ENCODE measurements at places on chromosomes 2 and 18.

- no peak for DNase-seq
Observed at GRCh38 chr2:105391763-105392662, 6.8 kb downstream of the FHL2 start.

DNA sequence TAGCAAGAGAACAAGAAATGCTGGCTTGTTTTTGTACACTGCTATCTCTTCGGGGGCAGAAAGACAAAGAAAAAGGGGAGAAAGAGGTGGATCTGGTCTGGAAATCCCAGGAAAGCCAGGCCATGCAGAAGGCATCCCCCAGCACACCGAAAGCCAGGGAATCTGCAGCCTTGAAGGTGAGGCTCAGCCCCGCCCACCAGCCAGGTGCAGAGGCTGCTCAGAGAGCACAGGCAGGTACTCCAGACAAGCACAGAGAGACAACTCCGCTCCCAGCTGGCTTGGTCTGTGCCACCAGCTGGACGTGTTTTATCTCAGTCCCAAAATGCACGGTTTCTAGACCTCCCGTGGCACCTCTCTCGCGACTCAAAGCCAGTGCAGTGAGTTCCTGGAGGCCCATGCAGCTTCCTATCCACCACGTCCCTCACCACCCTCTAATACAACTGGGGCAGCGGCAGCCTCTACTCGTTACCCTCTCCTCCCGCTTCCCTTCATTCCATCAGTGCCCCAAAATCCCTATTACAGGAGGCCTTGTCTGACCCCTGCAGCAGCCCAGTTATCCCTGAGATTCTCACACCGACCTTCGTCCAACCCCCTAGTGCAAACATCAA lies 62.8 kb downstream of the HDAC4 start:
- DNase-seq, result no peak

GRCh38 chr18:77754475-77755044 lies 504.9 kb downstream of the GALR1 start:
- DNase-seq, result no peak

DNA sequence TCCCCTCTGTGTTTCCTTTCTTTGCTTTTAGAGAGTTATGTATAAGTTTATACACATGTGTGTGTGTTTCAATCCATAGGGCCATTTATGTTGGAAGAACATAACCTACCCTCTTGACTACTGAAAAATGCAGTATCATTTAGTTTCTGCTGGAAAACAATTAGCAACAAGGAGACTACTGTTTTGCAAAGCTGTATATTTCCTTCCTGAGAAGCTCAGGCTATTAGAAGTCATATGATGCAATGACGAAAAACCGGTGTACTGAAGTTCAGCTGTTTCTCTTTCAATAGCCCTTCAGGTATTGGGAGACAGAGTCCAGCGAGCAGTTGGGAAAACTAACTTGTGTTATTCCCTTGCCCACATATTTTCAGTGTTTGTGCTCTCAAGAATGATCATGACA lies 447.7 kb upstream of the GYPC start:
- no peak for DNase-seq

DNA sequence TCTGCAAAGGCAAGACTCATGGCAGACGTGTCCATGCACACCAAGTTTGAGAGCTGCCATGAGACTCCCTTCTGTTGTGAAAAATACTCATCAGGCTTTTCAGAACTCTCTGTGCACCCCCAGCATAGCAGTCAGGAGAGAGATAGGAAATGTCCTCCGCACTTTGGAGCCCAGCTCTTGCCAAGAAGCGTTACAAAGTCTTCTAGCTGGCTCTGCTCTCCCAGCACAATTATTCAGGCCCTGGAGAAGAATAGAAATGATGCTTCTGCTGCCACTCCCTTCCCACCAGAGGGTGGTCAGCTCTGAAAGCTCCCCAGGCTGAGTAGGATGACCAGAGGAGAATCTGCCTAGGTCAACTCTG lies 594.4 kb upstream of the ID2 start:
- no peak for DNase-seq

DNA sequence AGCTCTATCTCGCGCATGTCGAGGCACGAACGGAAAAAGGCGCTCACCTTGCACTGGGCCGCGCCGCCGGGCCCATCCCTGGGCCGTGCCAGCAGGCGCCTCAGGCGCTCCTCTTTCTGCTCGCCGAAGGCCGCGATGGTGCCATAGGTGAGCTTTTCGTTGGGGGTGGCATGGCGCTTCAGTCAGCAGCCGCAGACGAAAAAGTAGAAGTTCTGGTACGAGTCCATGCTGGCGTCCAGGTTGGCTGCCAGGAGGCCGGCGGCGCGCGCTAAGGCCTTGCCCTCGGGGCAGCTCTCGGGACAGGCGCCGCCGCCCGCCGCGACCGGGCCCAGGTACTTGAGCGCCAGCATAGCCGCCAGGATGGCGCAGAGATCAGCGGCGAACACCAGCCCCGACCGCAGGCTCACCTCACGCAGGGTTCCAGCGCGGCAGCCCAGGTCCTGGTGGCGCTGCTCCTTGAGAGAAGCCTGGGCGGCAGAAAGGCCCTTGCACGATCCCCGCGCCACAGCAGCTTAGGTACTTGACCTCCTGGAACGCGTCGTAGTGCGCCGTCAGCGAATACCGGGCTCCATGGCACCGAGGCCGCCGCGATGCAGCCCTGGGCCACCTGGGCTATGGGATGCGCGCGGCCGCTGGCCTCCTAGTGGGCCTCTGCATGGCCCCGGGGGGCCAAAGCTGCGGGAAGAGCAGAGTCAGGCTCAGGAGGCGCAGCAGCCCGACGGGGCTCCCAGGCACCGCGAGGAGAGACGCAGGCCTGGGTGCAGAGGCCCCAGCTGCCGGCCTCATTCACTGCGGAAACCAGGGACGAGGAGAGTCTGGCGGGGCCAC lies 12.8 kb downstream of the ALPG start:
- DNase-seq, result no peak

GRCh38 chr18:68916734-68917133 lies 118.9 kb downstream of the CCDC102B start:
- DNase-seq, result no peak

DNA sequence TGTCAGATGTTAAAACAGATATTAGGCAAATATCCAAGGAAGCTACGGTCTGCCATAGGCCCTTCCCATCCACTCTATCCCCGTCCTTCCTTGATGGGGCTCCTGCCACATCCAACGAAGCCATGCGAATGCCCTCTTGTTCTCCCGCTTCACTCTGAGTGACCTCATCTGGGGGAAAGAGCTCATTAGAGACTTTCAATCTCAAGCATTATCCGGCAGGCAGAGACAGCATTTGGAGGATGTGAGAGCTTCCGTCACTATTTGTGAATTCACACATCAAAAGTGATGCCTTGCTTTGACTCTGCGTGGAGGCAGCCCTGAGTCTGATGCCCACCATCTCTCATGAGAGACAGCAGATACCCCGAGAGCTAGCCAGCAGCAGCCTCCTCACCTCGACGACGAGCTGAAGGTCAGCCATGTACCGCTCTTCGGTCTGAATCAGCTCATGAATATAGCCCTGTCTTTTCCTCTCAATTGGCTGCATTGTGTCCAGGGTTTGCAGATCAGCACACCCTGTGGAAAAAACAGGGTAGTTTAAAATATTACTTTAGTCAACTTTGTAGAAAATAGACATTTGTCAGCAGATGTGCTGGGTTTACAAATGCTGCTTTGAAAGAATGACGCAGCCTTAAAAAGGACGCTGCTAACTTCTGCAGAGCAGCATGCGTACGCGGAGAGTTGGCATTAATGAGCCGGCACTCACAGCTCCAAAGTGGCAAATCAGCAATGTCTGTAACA lies 45.9 kb downstream of the FAM228A start:
- no peak for DNase-seq

DNA sequence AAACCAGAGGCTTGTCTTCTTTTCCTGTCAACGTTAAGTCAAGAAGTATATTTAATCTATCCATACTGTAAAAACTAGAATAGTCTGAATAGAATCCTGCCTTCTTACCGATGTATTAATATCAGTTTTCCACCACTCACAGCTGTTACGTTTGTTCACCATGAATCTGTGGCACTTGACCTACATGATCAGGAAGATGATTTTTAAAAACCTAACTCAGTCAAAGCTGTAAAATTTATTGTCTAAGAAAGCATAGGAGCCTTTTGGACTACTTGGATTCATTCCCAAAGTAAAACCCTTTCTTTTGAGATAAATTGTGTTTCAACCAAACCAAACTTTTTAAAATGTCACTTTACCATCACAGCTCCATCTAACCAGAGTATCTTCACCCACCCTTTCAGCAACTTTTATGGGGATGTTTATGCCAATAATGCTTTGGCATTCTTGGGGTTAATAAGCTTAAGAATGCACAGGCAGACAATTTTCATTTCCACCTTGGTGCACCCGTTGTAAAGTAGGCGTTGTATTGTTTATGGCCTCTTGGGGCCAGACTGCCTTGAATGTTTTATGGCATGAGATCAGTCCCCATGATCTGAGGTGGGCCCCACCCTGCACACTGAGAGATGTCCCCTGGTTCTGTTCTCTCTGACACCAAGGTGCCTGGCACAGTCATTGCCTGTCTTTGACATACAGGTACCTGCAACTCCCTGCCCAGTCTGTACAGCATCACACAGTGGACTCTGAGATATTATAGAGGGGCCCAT lies 176.2 kb upstream of the EPAS1 start:
- no peak for DNase-seq

GRCh38 chr18:10950876-10951630 lies 198.3 kb downstream of the PIEZO2 start:
- DNase-seq, result no peak

DNA sequence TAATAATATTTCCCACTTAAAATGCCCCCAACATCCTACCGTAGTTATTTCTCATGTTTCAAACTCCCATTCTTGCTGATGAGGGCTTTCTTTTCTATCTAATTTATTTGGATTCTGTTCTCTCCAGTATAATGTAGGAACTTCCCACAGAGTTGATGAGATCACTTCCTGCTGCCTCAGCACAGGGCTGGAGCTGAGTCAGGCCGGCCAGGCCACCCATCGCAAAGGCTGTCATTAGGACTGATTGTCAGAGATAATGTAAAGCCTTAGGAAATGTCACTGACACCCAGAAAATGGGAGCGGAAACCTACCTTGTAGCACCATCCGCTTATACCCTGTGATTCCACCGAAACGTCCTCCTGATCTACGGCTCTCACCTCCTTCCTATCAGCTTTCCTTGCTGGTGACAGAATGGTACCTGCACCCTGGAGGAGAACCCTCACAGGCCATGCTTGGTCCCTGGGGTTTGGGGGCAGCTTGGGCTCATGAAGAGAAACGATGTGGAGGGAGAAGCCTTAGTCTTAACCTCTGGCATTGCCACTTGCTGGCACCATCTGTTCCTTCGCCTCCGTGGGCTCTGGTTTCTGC lies 672.8 kb upstream of the ID2 start:
- DNase-seq, result no peak

- DNase-seq, result no peak
Observed at GRCh38 chr2:219172231-219173154, 2.7 kb upstream of the SLC23A3 start.

- DNase-seq, result no peak
Observed at GRCh38 chr2:102778260-102778659, 16.4 kb downstream of the TMEM182 start.

DNA sequence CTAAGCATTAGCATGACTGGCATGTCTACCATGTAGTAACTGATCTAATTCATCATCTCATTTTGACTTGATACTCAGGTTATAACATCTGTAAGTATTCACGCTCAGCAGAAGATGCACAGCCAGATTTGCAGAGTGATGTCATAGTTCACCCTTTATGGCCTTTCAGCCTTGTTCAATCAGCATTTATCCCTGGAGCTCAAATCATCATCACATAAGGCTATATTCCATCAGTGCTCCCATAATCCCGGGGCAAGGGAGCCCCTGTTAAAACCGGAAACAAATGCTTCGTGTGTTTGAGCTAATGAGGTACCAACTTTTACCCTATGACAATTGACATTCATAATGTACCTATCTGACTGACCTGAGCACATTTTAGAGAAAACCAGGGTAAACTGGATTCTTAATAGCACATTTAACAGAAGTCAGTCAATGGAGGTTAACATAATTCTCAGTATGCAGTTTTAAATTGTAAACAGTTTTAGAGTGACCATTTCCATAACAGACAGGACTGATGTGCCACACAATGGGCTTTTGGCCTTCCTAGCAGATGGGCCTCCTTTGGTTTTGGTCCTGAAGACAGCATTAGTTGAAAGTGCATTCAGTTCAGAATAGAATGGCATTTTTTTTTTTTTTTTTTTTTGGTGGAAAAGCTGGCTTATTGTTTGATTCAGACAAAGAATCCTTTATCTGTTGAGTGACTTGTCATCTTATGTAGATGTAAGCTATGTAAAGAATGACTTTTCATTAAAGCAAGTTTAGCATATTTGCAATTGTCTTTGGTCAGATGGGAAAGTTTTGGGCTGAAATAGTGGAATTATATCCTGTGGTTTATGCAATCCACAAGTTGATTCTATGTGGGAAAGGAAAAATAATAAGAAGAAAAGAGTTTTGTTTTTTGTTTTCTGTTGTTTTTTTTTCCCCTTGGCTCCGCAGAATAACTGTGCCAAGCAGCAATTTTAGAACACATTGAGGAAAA lies 866.0 kb upstream of the ACVR2A start:
- no peak for DNase-seq

DNA sequence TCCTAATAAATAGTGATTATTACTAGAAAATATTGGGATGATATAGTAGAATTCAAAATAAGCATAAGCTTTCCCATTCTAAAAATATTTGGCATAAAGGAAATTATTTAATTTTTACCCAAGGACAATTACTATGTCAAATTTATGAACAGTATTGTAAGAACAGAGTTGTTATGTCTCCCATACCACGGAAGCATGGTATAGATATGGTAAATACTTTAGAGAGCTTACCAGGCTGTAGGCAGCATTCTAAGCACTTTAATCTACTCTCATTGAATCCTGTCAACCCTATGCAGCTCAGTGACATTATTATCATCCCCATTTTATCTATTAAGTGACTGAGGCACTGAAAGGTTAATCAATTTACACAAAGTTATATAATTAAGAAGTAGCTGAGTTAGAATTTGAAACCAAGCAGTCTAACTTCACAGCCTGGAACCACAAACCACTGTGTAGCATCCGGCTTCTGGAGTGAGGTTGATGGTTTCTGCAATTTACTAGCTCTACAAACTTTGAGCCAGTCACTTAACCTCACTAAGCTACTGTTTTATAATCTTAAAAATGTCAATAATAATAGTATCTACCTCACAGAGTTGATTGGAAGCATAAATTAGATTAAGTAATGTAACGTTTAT lies 323.7 kb downstream of the ARHGAP15 start:
- DNase-seq, result no peak

DNA sequence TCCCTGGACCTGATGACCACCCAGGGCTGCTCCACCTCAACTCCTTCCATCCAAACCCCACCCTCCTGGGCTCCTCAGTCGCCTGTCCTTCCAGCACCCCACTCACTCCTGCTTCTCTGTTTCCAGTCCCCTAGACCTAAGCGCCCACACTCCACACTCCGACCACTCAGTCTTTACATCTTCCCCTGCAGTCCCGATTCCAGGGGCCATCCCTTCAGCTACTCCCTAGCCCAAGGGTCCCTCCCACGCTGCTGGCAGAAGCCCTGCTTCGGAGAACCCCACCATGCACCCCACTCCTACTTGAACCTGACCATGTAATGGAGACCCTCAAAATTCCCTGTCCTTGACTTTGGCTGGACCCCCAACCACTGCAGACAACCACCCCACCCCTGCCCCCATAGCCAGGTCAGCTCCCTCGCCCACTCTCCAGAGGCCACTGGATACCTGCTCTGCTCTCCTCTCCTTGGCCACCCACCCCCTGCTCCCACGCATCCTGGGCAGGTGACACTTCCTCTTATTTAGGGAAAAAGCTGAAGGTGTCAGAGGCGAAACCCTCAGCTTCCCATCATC lies 28.2 kb downstream of the EMX1 start:
- no peak for DNase-seq

Measured in liver (tissue), 10 donors.